ENCODE measurements at places on chromosomes 3 and 15.
A peak's percentile ranks its signal among the peaks of the same experiment; 100 is the strongest.

DNA sequence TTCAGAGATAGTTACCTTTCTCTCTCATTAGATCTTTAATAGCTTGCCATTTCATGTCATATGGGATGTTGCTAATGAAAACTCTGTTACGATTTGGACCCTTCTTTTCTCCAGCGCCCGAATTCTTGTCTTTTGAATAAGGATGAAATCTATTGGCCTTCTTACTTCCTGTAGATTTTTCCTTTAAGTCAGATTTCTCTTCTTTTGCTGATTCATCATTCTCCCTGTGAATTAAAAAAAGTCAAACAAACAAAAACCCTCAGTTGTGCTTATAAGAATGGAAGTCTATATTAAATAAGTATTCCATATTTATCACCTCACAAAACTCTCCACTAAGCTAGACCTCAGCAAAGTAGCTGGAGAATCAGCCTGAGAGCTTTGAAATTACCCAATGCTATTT lies 9.5 kb downstream of the MYEF2 start:
- DNase-seq, result no peak

- no peak for DNase-seq
Measured at GRCh38 chr15:85109333-85109732, 127.7 kb downstream of the PDE8A start.

DNA sequence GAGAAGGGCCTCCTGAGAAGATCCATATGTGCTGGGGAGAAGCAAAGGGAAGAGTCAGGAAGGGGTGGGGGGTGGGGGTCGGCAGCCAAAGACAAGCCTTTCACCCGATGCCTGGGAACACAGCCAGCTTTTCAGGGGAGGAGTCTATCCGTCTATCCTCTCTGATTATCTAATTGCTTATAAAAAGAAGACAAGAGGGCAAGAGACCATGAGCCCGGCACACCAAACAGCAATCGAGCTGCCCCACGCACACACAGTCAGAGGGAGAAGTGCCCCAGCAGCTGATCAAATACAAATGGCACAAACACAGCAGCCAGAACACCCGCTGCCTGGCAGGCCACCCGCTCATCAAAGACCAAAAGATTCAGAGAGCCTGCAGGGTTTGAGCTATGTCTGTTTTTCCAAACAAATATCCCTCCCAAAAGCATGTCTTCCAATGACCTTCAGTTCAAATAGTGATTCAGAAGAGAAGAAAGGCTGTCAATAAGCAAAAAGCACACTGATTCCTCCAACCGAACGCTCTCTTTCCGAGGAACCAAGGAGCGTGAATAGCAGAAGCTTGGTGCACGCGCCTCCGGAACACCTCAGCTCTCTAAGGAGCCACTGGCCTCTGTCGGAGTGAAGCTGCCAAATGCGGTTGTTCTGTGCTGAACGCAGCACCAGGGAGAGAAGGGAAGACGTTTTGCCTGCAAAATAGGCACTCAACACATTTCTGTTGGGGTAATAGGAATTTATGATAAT lies 419.2 kb downstream of the OCA2 start:
- no peak for DNase-seq

- DNase-seq, result no peak
Measured at GRCh38 chr3:86673991-86674390, 317.0 kb downstream of the VGLL3 start.

GRCh38 chr3:115999613-116000012 lies 376.3 kb downstream of the GAP43 start:
- DNase-seq, result no peak

GRCh38 chr3:39205919-39206516 lies 13.6 kb upstream of the XIRP1 start:
- no peak for DNase-seq

- DNase-seq, result no peak
Measured at GRCh38 chr15:25712192-25712960, 150.8 kb downstream of the ATP10A start.

- no peak for DNase-seq
Measured at GRCh38 chr3:88678747-88679146, 428.7 kb upstream of the EPHA3 start.

DNA sequence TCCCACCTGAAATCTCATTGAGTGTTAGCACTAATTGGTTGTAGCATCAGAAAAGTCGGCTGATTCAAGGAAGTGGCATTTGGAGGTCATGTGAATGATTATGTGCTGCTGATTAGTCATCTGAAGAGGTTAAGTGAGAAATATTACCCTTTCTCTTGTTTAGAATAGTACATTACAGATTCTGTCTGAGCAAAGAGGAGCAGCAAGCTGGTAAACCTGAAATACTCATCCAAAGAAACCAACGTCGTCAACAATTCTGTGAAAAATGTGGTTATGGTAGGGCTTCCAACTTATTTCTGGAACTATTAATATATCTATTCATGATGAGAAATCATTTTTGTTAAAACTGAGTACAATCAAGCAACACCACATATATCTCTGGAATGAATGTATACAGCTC lies 1024.9 kb downstream of the TUSC7 start:
- DNase-seq, result no peak

GRCh38 chr3:127457094-127457475 lies 133.4 kb downstream of the TPRA1 start:
- no peak for DNase-seq

DNA sequence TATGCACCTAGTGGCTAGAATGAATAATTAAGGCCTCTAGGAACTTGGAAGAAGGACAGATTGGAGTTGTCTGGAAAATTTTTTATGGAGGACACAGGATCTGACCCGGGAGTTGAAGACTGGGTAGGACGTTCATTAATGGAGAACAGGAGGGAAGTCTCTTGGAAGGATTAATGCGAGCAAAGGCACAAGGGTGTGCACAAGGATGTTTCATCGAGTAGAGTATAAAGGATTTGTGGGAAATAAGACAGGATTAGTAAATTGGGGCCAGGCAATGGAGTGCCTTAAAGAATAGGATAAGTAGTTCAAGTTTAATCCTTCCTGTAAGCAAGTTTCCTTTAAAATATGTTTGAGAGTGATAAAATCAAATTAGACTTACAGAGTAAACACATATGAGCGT lies 14.6 kb downstream of the LMOD3 start:
- no peak for DNase-seq

DNA sequence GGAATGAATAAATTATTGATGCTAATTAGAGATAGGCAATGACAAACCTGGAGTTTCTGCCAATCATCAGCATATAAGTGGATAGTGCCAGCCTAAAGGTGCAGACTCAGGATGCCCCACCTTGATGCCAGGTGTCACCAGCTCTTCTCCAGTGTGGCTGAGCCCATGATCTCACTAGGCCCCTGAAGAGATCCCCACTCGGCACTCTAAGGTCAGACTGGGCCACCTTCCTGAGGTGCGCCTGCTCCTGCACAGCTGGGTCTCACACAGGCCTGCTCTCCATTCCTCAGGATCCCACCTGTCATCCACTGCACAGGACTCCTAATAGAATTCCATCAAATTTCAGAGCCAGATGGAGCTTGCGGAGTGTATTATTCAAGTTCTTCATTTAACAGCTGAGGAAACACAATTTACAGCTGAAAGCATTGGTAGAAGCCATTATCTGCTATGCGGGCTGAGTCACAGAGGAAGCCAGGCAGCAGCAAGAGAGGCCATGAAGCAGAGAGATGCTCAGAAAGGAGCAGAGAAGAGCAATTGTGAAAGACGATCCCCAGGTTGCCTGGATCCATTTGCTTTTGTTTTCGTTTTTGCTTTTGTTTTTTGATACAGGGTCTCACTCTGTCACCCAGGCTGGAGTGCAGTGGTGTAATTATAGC lies 25.1 kb upstream of the FSTL1 start:
- DNase-seq, result no peak

- DNase-seq, result no peak
Measured at GRCh38 chr3:127033786-127034185, 50.9 kb downstream of the PLXNA1 start.

- DNase-seq, result no peak
Measured at GRCh38 chr15:71116942-71117341, 1.7 kb downstream of the THSD4 start.

DNA sequence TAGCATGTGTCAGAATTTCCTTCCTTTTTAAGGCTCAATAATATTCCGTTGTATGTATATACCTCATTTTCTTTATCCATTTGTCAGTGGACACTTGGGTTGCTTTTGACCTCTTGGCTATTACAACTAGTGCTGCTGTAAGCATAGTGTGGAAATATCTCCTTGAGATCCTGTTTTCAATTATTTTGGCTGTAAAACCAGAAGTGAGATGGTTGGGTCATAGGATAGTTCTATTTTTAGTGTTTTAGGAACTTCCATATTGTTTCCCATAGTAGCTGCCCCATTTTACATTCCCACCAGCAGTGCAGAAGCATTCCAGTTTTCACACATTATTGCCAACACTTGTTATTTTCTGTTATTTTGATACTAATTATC lies 70.4 kb upstream of the C15orf39 start:
- no peak for DNase-seq

DNA sequence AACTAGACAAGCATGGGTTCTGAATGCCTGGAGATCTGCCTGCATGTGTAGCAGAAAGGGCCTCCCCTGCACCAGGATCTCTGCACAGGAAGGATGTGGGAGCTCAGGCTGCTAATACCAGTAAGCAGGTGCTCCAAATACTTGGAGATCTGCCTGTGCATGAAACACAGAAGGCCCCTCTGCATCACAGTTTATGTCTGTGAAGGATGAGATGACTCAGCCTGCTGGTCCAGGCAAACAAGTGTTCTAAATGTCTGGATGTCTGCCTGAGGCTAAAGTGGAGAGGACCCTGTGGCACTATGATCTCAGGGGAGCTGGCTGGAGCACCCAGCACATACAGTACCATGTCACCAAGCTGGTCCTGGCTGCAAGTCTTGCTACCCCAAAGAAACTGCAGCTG lies 678.8 kb downstream of the MCTP2 start:
- DNase-seq, result no peak

- peak; percentile 58 for DNase-seq
Measured at GRCh38 chr3:44685128-44685800, 27.2 kb upstream of the ZNF502 start.

DNA sequence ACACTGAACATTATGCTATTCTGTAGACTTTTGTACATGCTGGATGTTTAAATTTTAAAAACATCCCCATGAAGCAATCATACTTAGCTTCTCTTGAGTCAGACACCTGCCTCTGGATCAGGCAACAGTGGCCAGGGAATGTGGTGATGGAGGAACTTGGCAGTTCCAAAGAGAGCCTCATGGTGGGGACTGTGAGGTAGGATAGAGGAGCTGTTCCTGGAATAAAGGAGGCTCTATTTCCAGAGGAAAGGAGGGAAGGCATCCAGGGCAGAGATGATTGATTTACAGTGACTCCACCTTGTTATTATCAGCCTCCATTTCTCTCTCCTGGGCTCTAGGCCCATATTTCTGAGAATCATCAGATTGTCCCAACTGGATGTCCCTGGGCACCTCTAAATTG lies 35.0 kb upstream of the ABHD17C start:
- DNase-seq, result peak; percentile 38

- DNase-seq, result peak; percentile 27
Measured at GRCh38 chr15:48565560-48566482, 79.7 kb downstream of the FBN1 start.

DNA sequence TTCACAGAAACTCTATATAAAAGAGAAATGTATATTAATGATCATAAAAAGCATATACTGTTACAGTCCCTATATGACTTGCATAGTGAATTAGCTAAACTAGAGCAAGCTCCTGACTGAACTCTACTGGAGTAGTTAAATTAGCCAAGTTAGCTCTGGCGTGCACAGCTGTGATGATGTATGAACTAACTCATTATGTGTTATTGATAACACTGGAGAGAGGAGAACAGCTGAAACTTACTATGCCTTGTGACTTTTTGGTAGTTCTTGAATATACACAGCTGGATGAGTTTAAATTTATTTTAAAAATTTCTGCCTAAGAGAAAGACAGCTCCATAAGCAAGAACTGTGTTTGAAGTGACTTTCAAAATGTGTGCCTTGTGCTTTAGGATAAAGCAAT lies 8.1 kb downstream of the TIPARP start:
- no peak for DNase-seq

DNA sequence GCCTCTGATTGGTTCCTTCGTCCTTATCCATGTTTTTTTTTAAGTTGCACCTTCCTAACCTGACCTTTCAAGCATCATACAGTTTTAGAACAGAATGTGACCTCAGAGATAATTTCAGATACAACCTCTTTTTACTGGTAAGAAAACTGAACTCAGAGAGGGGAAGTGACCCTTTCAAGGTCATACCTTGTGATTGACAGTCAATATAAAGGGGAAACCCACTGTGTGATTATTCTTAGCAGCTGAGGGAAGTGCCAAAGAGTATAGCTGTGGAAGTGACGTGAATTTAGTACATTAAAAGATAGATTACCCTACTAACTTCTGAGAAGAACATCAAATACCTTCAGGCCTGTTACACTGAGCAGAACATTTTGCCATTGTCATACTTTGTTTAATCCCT lies 319.4 kb downstream of the NEK10 start:
- no peak for DNase-seq

- no peak for DNase-seq
Measured at GRCh38 chr3:45362758-45363157, 25.6 kb upstream of the LARS2 start.

DNA sequence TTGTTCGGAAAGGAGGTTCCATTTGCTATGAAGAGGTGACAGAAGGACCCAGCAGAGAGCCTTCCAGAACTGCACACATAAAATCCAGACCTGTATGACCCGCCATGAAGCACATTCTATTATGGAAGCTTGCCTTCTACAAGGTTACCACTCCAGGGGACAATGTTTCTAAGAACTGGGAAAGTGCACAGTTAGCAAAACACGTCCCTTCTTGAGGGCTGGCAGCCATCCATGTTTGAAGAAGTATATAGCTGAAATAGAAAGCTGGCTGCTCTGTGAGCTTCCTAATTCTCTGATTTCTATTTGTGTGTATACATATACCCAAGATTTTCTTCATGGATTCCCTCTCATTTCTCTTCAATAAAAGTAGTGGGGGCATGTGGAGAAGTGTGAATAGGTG lies 74.6 kb downstream of the CNTN3 start:
- DNase-seq, result no peak

GRCh38 chr3:63908776-63909175 lies 3.4 kb downstream of the SCAANT1 start:
- no peak for DNase-seq

Data from H4 (cell line).